ENCODE measurements at places on chromosomes 5 and 9.

DNA sequence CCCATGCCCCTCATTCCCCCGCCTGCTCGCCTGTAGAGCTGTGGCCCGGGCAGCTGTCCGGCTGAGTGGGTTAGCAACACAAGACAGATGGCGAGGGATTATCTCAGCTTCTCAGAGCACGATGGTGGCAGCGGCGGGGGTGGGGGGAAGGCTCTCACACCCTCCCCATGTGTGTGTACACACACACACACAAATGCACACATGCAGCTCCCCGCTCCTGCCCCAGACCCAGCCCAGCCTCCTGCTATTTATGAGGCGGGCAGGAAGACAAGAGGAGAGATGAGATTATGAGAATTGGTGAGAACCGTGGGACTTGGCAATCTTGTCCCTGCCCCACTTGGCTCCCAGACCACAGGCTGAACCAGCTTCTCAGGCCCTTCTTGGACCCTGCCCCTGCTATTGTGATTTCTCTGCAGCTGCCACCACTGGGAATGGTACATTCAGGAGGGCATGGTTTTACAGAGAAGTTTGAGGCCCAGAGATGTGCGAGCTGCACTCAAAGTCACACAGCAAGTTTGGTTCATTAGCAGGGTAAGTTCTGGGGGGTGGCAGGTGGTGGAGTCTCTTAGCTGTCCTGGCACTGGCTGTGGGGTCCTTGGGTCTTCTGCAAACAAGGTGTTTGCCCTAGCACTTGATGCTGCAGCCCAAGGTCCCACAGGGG, 51.0 kb upstream of the PSD2 start:
- no peak for DNase-seq

DNA sequence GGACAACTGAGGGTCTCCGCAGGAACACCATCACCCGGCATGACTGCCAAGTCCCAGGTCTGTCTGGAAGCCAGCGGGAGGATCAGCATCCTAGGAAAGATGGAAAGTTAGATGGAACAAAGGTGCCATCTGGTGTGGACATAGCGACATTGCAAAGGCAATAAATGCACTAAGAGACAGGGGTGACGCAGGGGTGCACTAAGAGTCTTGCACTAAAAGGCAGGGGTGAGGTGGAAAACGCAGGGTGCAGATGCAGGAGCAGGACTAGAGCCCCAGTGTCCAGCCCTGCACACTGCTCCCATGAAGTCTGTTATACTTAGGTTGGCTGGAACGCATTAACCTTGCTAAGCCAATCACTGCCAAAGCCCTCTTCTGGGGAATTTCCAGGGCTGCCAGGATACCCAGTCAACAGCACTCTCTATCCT, 15.5 kb downstream of the ATOX1 start:
- no peak for DNase-seq

- no peak for DNase-seq
These were observed 514.1 kb upstream of the MEF2C start for GRCh38 chr5:89397096-89397495.

DNA sequence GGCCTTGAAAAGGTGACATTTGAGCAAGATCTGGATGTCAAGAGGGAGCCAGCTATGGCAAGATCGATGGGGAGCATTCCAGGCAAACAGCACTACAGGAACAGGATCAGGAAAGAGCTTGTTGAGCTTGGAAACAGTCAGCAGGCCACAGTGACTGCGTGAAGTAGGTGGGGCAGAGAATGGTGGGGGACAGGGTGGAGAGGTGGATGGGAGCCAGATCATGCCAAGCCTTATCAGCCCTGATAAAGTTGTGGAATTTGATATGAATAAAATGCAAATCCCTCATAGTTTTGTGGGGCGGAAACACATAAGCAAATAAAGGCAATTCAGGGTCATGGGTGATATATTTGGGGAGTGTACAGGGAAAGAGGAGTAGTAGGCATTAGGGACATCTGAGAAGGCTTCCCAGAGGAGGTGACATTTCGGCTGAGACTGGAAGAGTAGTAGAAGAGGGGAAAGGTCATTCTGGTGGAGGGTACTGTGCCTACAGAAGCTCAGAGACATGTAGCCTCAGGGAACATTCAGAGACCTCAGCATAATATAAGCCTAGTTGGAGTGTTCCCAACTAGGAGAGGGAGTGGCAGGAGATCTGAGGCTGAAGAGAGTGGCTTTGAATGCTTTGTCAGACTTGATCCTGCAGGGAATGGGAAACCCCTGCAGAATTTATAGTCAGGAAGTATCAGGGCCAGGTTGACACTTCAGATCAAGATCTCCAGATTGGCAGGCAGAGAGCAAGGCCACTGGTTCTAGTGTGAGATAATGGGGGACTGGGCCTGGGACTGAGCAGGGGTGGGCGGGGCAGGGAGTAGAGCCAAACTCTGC, 9.7 kb upstream of the CYSTM1 start:
- no peak for DNase-seq

DNA sequence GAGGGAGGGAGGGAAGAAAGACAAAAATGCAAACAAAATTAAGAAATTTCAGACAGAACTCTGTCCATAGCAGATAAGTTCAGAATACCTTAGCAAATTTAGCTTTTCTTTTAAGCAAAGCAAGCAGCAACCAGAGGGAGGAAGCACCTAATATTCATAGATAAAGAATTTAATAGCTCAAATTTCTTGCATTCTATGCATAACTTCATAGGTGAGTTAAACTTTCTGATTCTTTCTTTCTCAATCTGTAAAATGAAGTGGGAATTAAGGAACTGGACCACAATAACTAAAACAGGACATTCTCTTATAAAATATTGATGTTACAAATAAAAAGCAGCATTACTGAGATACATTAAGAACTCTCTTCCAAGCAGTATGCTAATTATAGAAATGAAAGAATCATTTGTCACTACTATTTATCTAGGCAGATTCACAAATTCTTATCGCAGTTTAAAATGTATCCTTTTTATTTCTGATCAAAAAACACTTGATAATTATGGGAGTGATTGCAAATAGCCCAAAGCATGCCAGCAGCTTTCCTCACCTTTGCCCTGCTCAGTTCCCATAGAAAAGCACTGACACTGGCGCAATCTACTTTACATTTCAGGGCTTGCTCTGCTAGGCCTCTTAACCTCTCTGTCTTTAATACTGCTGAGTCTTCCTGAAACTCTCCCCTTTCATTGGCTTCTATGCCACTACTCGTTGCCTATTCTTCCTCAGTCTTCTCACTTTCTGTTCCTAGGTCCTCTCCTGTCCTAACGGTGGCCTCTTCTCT, 341.8 kb downstream of the PIK3R1 start:
- DNase-seq = no peak

DNA sequence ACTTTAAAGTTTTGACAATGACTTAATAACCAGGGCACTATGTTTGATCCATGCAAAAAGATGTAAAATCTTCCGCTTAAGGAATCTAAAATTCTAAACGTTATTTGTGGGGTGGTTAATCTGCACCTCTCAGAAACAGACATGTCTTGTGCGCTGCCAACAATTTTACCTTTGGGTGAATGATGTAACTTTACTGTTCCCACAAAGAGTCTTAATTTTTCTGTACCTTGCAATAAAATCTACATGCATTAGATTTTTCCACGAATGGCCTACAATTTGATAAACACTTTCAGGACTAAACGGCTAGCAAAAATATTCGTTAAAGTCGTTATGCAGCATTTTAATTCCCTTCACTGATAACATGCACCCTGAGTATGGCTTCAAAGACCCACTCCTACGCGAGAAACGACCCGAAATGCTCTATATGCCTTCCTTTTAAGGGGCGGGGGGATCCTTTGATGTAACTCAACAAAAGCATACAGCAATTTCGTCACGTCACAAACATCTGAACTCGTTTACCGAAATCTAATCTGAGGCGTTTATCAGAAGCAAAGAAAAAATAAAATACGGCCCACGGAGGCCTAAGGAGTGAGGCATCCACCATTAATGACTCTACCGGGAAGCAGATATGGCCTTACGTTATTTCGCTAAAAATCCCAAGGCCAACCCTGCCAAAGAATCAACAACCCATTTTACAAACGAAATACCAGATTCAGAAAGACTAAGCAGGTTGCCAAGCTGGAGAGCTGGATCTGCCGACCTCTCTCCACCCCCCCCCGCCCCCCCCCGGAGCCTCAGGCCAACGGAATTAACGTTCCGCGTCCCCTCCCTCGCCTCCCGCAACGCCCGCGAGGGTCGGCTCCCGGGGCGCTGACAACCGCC, 621 bp downstream of the AK6 start:
- DNase-seq = peak; percentile 24

- no peak for DNase-seq
These were observed 91.5 kb upstream of the NREP start for GRCh38 chr5:111848476-111848875.

DNA sequence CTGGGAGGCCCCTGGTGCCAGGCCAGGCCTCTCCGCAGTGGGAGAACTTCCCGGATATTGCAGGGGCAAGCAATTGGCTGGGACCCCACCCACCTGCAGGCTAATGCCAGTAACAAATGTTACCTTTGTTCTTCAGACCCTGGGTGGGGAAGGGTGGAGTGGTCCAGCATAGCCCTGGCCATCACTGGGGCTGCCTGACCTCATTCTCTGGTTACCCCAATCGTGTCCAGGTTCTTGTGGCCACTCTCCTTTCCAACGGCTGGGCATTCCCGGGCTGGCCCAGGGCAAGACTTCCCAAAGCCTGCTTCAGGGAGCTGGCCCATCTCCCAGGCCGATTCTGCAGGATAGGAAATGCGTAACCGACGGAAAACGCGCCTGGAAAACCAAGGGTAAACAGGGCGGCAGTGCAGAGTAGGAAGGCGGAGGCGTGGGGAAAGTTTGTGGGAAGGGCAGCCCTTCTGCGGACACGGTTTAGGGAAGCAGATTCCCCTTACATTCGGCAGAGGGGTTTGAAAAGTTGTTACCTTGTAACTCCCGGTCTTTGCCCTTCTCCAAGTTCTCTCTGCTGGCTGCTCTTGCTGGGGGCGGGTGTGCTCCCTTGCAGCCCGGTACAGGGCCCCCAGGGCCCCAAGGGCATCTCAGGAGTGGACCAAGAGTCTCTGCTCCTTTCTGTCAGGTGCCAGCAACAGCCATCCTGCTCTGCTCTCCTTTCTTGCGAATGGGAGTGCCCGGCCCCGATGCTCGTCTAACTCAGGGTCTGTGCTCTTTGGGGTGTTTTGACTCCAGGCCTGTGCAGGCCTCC, 3.5 kb downstream of the NRARP start:
- DNase-seq = no peak

GRCh38 chr5:159430361-159431012, 100.2 kb upstream of the IL12B start:
- DNase-seq = no peak
